Smooth muscle cell of the umbilical artery (primary cell): ENCODE measurements at places on chromosomes 6 and 20. TPM values are rescaled to one million over a fixed set of nuclear protein-coding genes. Genes with fewer than 3 reads are reported as not detected.

MOXD1 gene
- 62.4 and 118 TPM in 2 replicates for total RNA-seq

BPIFB2 gene
- total RNA-seq = not detected in 2 replicates

STMND1 gene
- total RNA-seq = not detected in 2 replicates

HDGFL1 gene
- not detected in 2 replicates for total RNA-seq

FGD2 gene
- not detected in 2 replicates for total RNA-seq

MDC1 gene
- total RNA-seq = 4.5 and 13.2 TPM in 2 replicates

DHX16 gene
- total RNA-seq = 33.6 and 37.8 TPM in 2 replicates

RSPO3 gene
- 0.18 and 1.2 TPM in 2 replicates for total RNA-seq

PEX6 gene
- 38.0 and 65.6 TPM in 2 replicates for total RNA-seq

CRISP3 gene
- not detected in 2 replicates for total RNA-seq

SLC35F1 gene
- total RNA-seq = not detected in 2 replicates

PMEPA1 gene
- 9.0 and 20.5 TPM in 2 replicates for total RNA-seq

CST4 gene
- total RNA-seq = not detected in 2 replicates

SIM1 gene
- not detected in 2 replicates for total RNA-seq

PTCHD4 gene
- total RNA-seq = 5.9 and 9.0 TPM in 2 replicates

CCND3 gene
- total RNA-seq = 8.6 and 18.5 TPM in 2 replicates

PNLDC1 gene
- total RNA-seq = 0.28 TPM in 1 of 2 replicates, not detected in the other

TMEM244 gene
- total RNA-seq = not detected in 2 replicates

GABBR1 gene
- total RNA-seq = 13.1 and 18.6 TPM in 2 replicates

EPHA7 gene
- total RNA-seq = under 0.01 and 1.1 TPM in 2 replicates

DAAM2 gene
- 1.2 and 1.4 TPM in 2 replicates for total RNA-seq

PRRT1 gene
- total RNA-seq = 0.09 TPM in 1 of 2 replicates, not detected in the other

PKIB gene
- total RNA-seq = 1.6 and 5.9 TPM in 2 replicates

PKHD1 gene
- total RNA-seq = not detected in 2 replicates

SLC17A4 gene
- total RNA-seq = not detected in 2 replicates

PBOV1 gene
- not detected in 2 replicates for total RNA-seq

B3GALT4 gene
- total RNA-seq = 2.3 and 4.2 TPM in 2 replicates

SULF2 gene
- total RNA-seq = 21.5 and 34.4 TPM in 2 replicates

SLC17A3 gene
- total RNA-seq = not detected in 2 replicates

CTAGE9 gene
- not detected in 2 replicates for total RNA-seq

TMEM74B gene
- total RNA-seq = 0.14 TPM in 1 of 2 replicates, not detected in the other

SRSF12 gene
- under 0.01 and 0.14 TPM in 2 replicates for total RNA-seq

MROH8 gene
- total RNA-seq = 0.89 and 1.2 TPM in 2 replicates

GSTA1 gene
- not detected in 2 replicates for total RNA-seq

EYA4 gene
- total RNA-seq = under 0.01 TPM in 1 of 2 replicates, not detected in the other

FBXO5 gene
- 2.4 and 10.6 TPM in 2 replicates for total RNA-seq

SLC26A8 gene
- total RNA-seq = 0.05 TPM in 1 of 2 replicates, not detected in the other

ADAM33 gene
- 16.4 and 18.7 TPM in 2 replicates for total RNA-seq

TNFRSF21 gene
- 12.8 and 14.8 TPM in 2 replicates for total RNA-seq

ZNF133 gene
- 19.5 and 28.5 TPM in 2 replicates for total RNA-seq

BPIFB1 gene
- not detected in 2 replicates for total RNA-seq

ZFP57 gene
- 0.69 TPM in 1 of 2 replicates, not detected in the other for total RNA-seq

REM1 gene
- total RNA-seq = not detected in 2 replicates

TP53TG5 gene
- not detected in 2 replicates for total RNA-seq

OR2H2 gene
- not detected in 2 replicates for total RNA-seq

SEL1L2 gene
- 0.89 TPM in 1 of 2 replicates, not detected in the other for total RNA-seq

CCDC170 gene
- 0.30 and 0.32 TPM in 2 replicates for total RNA-seq

PXT1 gene
- not detected in 2 replicates for total RNA-seq

BCAS1 gene
- total RNA-seq = not detected in 2 replicates

KHDC1L gene
- not detected in 2 replicates for total RNA-seq
